ENCODE measurements at places on chromosomes 1 and 21.

DNA sequence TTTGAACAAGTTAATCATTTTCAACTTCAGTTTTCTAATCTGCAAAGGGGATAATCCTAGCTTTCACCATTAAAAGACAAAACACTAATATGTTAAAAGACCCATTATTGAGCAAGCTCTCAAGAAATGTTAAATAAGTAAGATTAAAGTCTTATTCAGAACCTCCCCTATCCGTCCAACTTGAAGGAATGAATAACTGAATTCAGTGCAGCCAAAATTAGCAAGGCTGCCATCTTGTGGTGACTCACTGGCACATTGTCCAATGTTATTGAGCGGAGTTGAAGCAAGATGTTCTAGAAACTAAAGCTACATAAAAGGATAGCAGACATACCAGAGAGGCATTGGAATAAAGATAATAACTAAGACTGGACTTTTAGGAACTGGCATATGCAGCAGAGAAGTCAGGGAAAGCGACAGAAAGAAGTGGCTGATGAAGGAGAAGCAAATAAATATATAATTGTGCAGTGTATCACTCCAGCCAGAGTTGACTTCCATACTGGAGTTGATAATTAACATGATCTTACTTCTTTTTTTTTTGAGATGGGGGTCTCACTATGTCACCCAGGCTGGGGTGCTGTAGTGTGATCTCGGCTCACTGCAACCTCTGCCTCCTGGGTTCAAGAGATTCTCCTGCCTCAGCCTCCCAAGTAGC lies 8.2 kb upstream of the CAP1 start:
- peak; percentile 68 for DNase-seq

GRCh38 chr1:17282836-17283235 lies 25.2 kb upstream of the PADI4 start:
- DNase-seq, result no peak

GRCh38 chr1:12601700-12602658 lies 16.0 kb downstream of the DHRS3 start:
- no peak for DNase-seq

DNA sequence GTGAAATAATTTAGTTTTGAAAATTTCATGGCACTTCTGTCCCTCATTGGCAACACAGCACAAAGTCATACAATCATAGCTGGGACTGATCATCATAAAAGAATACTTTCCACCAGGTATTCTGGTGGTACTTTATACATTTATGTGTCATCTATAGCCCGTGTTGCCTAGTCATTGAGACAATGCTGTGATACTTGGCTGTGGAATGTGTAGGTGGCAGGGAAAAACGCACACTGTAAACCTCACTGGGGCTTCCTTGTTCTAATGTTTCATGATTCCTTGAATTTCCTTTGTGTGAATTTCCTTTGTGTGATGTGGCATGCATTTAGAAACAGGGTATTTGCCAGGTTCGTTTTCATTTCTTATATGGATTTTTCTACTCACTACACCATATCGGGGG lies 118.3 kb downstream of the FMN2 start:
- DNase-seq, result no peak

GRCh38 chr1:22870201-22870871 lies 102.3 kb downstream of the LACTBL1 start:
- DNase-seq, result peak; percentile 21

- no peak for DNase-seq
These were observed 73.8 kb downstream of the AK4 start for GRCh38 chr1:65221638-65222339.

DNA sequence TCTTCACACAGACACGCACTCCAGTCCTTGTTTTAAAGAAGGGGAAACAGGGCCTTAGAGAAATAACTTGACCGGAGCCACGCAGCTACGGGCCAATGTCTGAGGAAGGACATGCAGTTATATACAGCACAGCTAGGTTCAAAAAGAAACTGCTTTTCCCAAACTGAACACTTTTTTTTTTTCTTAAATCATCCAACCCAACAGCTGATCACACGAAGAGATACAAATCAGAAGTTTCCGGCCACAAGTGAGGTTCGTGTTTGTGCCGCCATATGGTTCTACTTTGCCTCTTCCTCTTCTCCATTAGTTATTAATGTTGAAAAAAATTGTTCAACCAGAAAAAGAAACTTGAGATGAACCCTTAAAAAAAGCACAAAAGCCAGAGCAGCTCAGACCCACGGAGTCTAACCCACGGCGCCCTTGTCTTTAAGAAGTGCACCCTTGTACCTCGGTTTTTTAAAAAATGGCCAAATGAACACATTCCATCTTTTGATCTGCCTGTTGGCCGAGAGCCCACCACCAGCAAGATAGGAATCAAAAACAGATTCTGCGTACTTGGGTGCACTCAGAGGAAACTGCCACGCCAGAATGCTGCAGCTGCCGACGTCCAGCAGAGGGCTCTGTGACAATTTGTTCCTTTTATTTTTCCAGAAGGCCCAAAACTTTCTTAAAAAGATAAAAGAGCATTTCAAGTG lies 78.9 kb downstream of the SLC66A1 start:
- DNase-seq, result peak; percentile 91

Measured in lung (tissue), 17 donors.